ENCODE measurements at places on chromosomes 4 and X. TPM values are rescaled to one million over a fixed set of nuclear protein-coding genes. Genes with fewer than 3 reads are reported as not detected.

The GAGE10 gene
- not detected for total RNA-seq

DNA sequence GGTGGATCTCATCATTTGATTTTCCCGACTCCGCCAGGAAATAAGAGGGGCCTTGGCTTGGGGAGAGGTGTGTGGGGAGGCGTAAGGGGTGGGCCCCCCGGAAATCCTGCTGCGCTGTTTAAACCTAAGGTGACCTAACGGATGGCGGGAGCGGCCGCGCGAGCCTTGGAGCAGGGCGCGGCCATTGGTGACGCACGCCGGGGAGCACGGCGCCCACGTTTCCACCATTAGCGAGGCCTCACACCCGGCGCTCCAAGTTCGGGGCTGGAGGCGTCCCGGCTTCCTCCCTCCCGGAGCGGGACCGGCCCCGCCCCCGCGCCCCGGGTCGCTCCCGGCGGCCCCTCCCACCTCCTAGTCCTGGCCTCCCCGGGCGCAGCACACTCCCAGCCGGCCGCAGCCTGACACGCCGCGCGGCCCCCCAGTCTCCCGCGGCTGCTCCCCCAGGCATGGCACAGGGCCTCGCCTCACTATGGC is at the start of gene SMS:
Gene SMS (plus strand): TSS at position 354 of the 474 bp plus-strand sequence. CDS start 116 bp downstream, at position 470.
- H3K36me3 ChIP-seq: no peaks in the 10 kb centered on the region
- H3K4me1 ChIP-seq: peaks cover 21% of the 10 kb centered on the region
- H3K4me3 ChIP-seq: peak within 1 kb of the TSS; percentile 44

DNA sequence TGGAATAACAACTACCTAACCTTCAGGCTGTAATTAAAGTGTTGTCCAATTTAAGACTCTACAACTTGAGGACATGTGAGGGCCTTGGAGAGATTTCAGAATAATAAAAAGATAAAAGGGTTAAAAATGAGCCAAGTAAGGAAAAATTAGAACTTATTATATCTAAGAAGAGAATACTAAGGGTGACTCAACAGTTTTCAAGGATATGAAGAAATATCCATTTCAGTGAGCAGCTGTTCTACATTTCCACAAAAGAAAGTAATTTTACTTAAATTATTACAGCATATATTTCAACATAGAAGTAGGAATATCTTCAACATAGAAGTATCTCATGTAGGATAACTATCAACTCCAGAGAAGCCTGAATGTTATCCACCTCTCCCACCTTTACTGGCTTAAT is 11.3 kb downstream of the SNX12 start:
- no peaks in the 10 kb centered on the region for H3K27me3 ChIP-seq
- no peaks in the 10 kb centered on the region for H3K4me1 ChIP-seq
- H3K4me3 ChIP-seq: no peak overlapping the region
- DNase-seq: no peak
- H3K27ac ChIP-seq: no peak overlapping the region
- peaks cover 39% of the 10 kb centered on the region for H3K36me3 ChIP-seq

GRCh38 chr4:92104506-92104905 is 199.3 kb upstream of the GRID2 start:
- no peaks in the 10 kb centered on the region for H3K36me3 ChIP-seq
- H3K27me3 ChIP-seq: no peaks in the 10 kb centered on the region
- H3K27ac ChIP-seq: no peak overlapping the region
- DNase-seq: no peak

- H3K27ac ChIP-seq: no peak overlapping the region
- peaks cover 4% of the 10 kb centered on the region for H3K27me3 ChIP-seq
- no peak for DNase-seq
- H3K36me3 ChIP-seq: no peaks in the 10 kb centered on the region
Measured at GRCh38 chrX:85001344-85001743, 2.3 kb upstream of the APOOL start.

DNA sequence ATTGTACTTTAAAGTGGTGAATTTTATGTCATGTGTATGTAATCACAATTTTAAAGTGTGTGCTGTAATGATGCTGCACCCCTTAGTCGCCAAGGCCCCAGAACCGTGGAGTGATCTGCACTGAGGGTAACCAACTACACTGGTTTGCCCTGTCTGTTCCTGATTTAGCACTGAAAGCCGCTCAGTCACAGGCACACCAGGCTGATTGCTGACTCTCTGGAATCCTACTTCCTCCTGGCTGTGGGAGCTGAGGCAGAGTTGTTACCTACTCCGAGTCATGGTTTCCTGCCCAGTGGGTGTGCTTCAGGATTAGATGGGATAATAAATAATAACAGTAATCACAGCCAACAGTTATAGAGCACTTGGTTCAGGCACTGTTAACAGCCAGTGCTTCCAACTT is 645.4 kb downstream of the BCOR start:
- H3K4me1 ChIP-seq: no peaks in the 10 kb centered on the region
- DNase-seq: no peak
- H3K27me3 ChIP-seq: peaks cover 19% of the 10 kb centered on the region

- H3K27me3 ChIP-seq: no peaks in the 10 kb centered on the region
- DNase-seq: no peak
- H3K4me1 ChIP-seq: no peaks in the 10 kb centered on the region
- H3K27ac ChIP-seq: no peak overlapping the region
Measured at GRCh38 chrX:134634691-134635090, 23.6 kb downstream of the PLAC1 start.
